ENCODE measurements at places on chromosomes 12 and 14.

DNA sequence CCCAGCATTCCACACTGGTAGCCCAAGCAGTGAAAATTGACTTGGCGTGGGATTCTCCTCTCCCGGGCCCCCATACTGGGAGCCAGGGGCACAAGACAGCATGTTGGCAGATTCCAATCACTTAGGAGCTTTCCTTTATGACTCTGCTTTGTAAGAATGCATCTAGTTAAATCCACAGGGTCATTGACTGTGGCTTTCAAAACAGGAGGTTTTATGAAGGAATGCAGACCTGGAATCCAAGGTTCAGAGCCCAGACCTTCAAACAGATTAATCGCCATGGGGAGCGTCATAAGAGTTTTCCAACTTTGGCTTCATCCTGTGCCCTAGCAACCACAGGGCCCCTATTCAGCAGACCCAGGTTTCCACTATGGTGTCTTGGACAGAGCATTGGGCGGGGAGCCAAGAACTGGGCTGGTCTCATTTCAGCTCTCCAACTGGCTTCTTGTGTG lies 76.4 kb upstream of the RMST start:
- DNase-seq, result no peak

DNA sequence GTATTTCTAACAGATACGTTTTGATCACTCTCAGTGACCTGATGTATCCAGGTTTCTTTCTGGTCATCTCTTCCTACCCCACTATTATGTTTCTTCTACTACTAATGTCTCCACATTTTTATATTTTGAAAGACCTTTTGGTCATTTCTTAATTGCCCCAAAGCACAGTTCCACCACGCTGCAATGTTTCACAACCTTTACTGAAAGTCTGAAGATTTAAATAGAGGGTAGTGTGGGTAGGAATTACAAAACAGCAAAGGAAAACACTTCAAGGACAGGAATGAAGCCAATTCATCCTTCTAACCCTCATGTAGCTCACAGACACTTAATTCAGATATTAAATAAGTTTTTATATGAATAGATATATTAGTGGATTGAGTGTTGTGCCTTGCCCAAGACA lies 36.1 kb upstream of the SLC16A7 start:
- no peak for DNase-seq

DNA sequence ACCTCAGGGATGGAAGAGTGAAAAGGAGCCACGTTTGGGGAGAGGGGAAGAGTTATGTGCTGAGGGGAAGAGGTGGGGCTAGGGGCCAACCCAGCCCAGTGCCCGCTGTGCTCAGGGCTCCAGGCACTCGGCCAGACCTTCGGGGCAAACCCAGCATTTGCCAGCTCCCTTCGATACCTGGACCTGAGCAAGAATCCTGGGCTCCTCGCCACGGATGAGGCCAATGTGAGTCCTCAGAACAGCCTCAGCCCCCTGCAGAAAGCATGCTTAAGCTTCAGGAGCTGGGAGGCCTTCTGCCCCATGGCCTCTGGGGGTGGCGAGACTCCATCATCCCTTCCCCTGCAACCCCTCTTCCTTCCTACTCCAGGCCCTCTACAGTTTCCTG lies 5.0 kb downstream of the CARMIL3 start:
- no peak for DNase-seq

- DNase-seq, result no peak
Measured at GRCh38 chr12:4197922-4198763, 75.4 kb upstream of the CCND2 start.

DNA sequence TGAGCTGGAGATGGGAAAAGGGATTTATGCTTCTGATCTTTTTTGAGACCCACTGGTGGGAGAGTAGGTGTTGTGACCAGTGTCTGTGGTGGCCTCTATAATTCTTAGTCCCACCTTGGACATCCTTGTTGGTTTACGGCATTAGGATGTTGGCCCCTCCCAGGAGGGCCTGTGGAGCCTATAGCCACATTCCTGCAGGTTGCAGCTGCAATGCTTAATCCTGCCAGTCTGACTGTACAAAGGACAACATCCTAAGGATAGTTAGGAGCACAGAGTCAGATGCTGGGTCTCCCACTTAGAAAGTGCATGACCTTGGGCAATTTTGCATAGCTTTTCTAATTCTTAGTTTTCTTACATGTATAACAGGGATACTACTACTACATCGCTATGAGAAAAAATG lies 150.9 kb upstream of the SLC38A2 start:
- DNase-seq, result no peak

DNA sequence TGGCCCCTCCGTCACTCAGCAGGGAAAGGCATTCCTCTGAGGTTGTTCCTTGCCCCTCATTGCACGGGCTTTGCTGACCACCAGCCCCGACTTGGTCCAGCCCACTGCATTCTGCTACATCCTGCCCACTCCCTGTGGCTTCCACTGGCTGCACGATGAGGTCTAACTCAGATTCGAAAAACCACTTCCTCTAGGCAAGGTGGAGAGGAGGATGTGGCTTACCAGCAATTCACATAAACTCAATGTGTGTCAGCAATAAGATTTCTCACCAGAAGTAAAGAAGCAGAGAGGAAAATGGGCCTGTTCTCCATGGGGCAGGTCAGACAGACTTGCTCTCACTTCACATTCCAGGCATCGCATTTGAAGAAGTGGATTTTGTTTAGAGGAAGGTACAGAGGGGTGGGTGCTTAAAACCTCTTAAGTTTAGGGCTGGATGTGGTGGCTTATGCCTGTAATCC lies 14.7 kb downstream of the GPR68 start:
- no peak for DNase-seq

- no peak for DNase-seq
Measured at GRCh38 chr12:29737644-29738043, 46.1 kb downstream of the TMTC1 start.

DNA sequence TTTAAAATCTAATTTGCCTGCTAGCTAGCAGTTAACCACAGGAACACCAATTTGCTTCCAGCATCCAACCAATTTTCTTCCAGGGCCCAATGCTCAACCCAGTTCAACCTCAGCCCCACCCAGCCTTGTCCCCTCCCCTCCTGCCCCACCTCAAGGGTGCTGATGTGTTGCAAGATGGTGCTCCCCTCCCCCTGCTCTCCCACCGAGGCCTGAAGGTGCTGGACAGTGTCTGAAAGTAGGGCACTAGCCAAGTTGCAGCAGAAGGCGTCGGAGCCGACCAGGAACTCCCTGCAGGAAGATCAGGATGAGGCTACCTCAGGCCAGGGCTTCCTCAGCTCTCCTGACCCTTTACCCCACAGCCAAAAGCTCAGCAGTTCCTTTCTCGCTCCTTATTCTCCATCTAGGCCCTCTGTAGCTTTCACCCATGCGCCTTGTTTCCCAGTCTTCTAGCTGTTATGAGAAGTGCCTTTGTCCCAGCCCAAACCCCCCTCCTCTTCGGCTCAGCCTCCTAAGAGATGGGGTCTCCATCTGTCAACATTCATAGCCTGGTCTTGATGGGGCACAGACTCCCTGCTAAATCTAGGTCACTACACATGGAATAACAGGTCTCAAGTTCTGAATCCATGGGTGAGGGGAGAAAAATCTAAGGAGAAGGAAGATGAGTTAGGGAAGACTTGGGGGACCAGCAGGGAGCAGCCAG lies 3.6 kb downstream of the STAT6 start:
- DNase-seq, result no peak

DNA sequence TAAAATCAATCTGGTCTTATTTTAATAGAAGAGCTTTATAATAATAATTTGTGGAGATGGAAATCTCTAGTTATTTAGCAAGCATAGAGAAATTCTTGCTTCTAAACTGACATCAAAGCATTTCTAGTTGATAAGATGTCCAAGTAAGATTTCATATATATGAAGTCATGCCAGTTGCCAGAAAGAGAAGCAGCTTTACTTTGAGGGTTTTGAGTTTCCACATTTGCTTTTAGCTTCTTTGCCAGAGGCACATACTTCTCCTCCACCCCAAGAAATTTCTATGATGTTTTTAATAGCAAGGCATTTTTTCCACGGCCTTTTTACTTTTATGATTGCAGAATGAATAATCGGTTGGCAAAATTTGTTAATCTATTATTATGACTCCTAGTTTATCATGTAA lies 24.2 kb upstream of the YAF2 start:
- no peak for DNase-seq

DNA sequence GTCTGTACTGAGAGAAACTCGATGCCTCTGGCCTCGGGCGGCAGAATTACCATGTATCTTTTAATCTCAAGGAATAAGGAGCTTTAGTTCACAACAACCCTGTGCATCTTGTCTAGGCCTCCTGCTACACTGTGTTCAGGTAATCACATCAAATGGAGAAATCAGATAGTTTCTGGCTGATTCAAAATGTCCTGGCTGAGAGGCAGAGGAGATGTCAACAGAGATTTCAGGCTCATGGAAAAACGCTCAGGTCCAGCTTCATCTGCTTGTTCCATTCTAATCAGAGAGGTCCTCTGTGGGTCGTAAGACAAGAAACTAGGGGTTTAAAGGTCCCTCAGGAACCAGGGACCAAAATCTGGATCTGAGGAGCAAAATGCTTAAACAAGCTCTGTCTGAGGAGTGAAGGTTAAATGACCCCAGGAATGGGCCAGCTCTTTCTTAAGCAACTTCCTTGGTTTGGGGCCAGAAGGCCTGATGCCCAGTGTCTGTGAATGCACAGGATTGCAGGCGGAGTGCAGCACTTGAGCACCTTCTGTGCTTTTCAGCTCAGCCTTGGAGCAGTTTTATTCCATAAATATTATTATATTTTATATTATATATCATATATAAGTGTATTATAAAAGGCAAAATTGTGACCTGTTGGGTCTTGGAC lies 170.2 kb upstream of the PRICKLE1 start:
- DNase-seq, result peak; percentile 60

DNA sequence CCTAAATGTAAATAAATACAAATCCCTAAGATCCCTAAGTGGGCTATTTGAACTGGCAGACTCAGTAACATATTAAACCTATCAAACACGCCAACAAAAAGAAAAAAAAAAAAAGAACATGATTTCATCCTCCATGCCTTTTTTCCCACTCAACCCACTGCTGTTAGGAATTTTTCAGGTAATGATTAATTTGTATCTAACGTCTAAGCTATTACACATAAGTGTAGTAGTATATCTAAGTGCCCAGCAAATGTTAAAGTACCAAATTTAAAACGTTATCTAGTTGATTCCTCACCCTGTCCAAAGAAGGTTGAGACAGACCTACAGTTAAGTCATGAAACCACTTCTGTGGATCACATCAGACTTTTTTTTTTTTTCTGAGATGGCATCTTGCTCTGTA lies 16.4 kb upstream of the ARID4A start:
- DNase-seq, result no peak

DNA sequence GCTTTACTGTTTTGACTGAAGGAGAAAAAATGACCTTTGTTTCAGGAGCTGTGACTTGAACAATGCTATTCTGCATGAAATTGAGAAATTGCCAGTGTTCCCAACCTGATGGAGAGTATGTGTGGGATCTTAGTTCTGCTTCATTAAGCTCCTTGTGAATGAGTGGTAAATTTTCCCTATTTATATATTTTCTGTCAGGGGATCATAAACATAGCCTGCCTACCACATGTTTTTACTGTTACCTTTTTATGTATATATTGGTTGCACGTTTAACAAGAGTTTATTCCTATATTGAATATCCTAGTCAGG lies 271.7 kb downstream of the PDZRN4 start:
- no peak for DNase-seq

GRCh38 chr14:99231850-99232713 lies 39.9 kb downstream of the BCL11B start:
- no peak for DNase-seq

DNA sequence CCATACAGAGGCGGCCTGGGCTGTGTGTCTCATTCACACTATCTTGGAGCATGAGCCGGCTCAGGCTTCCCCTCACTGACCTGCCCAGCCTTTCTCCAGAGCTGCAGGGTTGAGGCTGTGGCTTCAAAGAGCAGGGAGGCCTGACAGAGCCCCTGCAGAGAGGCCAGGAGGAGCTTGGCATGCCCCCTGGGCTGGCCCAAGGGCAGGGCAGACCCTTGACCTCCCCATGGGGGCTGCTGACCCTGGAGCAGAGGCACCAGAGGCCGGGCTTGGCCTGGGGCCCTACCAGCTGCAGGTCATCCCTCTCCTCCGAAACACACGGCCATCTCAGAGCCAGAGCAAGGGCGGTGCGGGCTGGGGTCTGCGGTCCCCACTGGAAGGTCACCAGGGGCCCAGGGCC lies 46.6 kb upstream of the FZD10 start:
- no peak for DNase-seq

- DNase-seq, result no peak
Measured at GRCh38 chr12:88951177-88951576, 370.9 kb upstream of the KITLG start.

DNA sequence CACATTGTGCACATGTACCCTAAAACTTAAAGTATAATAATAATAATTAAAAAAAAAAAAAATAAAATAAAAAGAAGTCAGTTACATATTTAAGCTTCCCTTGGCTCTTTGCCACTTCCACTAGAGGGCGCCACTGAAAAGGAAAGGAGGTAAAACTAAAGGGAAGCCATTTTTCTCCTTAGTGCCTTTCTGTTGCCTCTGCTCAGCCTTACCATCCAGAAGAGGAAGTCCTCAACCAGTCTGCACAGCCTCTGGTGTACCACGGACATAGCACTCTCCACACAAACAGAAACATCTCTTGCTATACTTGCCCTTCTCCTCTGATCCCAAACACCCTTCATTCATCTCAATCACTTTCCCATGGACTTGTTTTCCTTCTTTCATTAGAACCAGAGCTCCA lies 169.0 kb upstream of the EEA1 start:
- DNase-seq, result no peak

DNA sequence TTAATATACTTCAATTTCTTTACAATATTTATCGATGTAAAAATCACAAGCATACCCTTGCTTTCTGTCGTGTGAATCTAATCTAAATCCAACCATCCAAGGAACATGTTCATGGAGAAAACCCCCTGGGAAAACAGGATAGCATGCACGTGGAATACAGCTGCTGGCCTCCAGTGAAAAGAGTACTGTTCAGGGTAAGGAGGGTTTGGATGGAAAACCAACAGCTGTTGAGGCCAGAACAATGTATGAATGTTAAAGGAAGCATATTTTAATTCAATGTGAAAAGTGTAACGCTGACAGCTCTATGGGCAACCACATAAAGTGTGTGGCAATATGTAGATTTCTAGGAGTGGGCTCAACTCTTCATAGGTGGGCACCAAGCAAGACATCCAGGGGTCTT lies 344.0 kb downstream of the TMEM132D start:
- no peak for DNase-seq

DNA sequence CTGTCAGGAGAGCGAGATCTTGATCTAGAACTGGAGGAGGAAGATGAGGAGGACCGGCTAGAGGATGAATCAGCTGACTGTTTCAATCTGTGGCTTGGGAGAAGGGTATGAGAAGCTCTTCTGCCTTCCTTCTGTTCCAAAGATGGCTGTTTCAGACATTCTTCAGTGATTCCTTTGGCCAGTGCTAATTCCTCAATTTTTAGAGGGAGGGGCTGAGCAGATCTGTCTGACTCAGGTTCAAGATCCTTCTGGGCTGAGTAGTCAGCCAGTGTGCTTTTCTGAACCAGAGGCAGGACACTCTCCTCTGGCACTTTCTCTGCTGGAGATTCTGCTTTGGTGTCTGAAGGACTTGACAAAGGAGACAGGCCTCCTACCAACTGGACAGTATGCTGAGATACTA lies 15.2 kb downstream of the ACIN1 start:
- no peak for DNase-seq

GRCh38 chr12:101654442-101654841 lies 43.0 kb upstream of the CHPT1 start:
- DNase-seq, result no peak

GRCh38 chr14:54052696-54053385 lies 96.2 kb upstream of the BMP4 start:
- no peak for DNase-seq

Data from GOT3 (cell line).